ENCODE measurements at places on chromosomes 11 and 22.

GRCh38 chr11:31764261-31764660 lies 46.9 kb downstream of the PAX6 start:
- no peak for DNase-seq

DNA sequence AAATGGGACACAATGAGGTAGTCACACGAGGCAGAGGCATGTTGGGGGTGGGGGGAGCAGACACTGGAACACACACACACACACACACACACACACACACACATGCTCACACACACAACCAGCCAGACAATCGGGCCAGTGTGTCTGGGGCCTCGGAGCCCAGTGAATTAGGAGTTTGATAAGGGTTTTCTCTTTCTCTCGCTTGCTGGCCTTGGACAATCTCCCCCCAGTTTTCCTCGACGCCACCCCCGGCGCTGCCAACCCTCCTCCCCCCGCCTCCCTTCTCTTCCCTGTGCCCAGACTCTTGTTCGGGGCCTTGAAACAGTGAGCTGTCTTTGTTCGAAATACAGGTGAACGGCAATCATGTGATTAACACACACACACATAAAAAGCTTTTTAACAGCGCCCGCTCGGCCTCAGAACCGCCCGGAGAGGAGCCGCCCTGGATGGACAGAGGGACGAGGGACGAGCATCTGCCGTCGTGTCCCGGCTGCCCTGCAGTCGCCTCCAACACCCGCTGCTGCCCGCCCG lies 1.5 kb upstream of the SOX10 start:
- DNase-seq, result no peak

- DNase-seq, result peak; percentile 84
Observed at GRCh38 chr11:130308886-130309285, 5.8 kb downstream of the ZBTB44 start.

DNA sequence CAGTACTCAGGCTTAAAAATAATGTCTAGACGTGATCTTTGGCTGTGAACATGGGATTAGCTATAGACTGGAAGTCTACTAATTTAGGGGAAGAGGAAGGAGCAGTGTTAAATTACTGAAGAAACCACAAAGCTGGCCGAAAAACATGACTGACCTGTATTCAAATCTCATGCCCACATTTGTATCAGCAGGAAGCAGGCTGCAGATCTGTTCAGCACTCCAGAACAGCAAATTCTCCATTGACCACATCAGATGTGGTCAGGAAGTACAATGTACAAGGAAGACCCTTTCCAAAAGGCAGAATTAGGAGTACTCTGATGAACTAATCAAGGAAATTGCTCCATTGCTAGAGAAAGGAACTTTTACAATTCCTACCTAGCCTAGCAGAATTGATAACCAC lies 31.7 kb downstream of the DCDC1 start:
- no peak for DNase-seq

GRCh38 chr11:121425828-121426227 lies 26.3 kb upstream of the SORL1 start:
- no peak for DNase-seq

GRCh38 chr11:70134490-70134889 lies 56.4 kb downstream of the ANO1 start:
- DNase-seq, result no peak

- no peak for DNase-seq
Observed at GRCh38 chr11:114060392-114061047, 1.0 kb downstream of the ZBTB16 start.

GRCh38 chr22:37533995-37534394 lies 14.8 kb upstream of the CARD10 start:
- DNase-seq, result peak; percentile 83

All from amniotic epithelial cell (primary cell).